ENCODE measurements at places on chromosomes 5 and 9.
A peak's percentile ranks its signal among the peaks of the same experiment; 100 is the strongest.

DNA sequence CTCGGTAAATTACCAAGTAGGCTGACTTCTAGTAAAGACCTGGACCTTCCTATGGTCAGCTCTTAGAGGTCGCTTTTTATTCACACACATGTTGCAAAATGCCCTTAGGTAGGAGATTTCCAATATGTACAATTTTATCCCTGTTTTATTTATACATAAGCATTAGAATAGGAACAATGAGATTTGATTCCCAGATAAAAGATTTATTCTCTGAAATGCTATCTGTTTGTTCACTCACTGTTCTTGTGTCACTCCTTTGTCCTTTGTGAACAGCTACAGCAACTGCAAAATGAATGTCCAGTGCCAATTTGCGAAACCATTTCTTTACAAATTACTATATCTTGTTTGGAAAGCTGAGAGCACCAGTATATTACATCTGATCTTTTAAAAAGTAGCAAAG is 991.5 kb upstream of the TYRP1 start:
- DNase-seq = no peak

- DNase-seq = no peak
Observed at GRCh38 chr5:175235251-175235960, 208.6 kb downstream of the DRD1 start.

DNA sequence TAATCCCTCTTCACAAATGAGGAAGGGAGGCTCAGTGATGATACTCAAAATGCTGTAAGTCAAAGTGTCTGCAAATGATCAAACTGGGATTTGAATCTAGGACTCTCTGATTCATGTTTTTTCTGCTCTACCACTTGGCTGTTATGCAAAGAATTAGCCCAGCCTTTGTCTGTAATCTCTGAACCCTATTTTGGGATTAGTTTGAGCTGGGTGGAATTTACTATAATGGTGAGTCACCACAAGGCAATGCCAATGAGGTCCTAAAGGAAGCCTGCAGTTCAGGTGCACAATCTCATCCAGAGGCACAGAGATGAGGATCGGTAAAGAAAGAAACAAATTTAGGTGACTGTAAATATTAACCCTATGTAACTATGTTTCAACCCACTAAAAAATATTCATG is 29.2 kb downstream of the RFK start:
- DNase-seq = no peak

- DNase-seq = no peak
Observed at GRCh38 chr9:20486552-20486951, 135.7 kb downstream of the MLLT3 start.

- DNase-seq = no peak
Observed at GRCh38 chr5:40672425-40672824, 7.3 kb upstream of the PTGER4 start.

GRCh38 chr5:174911118-174911517 is 186.7 kb downstream of the MSX2 start:
- DNase-seq = no peak

DNA sequence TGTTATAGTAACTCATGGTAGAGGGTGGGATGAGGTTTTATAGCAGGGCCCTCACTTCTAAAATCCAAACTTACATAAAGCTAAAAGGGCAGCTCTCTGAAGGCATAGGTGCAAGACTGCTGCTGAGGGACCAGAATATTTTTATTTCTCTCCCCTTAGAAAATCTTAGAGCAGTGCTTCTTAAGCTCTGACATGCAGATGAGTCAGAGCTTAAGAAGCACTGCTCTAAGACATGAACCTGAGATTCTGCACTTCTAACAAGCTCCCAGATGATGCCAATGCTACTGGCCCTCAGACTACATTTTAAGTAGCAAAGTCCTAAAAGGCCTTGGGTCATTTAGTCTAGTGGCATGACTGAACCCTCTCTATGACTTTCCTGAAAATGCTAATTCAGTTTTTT is 97.6 kb upstream of the SPRY4 start:
- no peak for DNase-seq

DNA sequence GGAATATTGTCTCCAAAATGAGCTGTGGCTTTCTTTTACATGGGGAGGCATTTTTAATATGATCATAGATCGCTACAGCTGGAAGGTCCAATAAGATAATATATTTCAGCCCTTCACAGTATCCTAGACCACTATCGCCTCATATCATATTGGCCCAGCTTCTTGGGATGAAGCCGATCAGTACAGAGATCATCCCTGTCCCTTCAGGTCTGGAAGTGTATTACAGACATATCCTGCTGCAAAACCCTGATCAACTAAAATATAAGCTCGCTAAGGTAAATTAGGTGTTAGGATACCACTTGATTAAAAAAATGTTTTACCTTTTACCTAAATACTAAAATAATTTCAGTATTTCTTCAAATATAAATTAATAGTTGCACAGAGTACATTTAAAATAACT is 41.7 kb downstream of the JAKMIP2 start:
- no peak for DNase-seq

DNA sequence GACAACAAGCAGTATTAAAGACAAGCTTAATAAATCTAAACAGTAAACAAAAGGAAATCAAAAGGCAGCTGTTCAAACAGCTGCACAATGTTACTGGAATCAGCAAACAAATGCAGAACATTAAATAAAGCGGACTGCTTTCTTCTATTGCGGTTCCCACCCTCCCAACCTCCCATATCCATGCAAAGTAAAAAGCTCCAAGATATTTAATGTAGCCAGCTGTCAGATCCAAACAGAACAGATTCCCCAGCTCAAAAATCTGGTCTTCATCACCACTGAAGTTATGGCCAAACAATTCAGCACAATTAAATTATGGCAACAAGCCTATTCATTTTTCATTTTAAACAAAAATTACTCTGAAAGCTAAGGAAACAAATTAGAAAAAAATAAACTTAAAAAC is 75.9 kb downstream of the SLC38A9 start:
- peak; percentile 64 for DNase-seq

- DNase-seq = no peak
Observed at GRCh38 chr9:126616521-126616976, 2.8 kb downstream of the LMX1B start.

GRCh38 chr5:82534986-82535385 is 256.8 kb upstream of the RPS23 start:
- DNase-seq = no peak

DNA sequence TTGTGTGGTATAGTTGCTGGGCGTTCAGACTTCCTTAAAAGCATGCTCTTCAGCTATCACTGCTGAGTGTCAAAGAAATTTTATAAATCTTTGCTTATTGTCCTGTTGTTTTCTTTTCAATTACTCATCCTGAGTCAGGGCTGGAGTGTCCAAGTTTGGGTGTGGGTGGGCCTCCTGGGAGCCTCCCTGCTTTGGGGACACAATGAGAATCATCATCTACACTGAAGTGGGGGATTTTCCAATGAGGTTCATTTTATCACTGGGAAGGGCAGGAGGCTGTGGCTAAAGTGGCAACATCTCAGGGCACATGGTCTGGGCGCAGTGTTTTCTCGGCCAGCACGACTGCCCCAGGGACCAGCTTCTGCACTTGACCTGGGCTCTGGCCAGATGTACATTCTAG is 19.5 kb downstream of the GFPT2 start:
- no peak for DNase-seq

DNA sequence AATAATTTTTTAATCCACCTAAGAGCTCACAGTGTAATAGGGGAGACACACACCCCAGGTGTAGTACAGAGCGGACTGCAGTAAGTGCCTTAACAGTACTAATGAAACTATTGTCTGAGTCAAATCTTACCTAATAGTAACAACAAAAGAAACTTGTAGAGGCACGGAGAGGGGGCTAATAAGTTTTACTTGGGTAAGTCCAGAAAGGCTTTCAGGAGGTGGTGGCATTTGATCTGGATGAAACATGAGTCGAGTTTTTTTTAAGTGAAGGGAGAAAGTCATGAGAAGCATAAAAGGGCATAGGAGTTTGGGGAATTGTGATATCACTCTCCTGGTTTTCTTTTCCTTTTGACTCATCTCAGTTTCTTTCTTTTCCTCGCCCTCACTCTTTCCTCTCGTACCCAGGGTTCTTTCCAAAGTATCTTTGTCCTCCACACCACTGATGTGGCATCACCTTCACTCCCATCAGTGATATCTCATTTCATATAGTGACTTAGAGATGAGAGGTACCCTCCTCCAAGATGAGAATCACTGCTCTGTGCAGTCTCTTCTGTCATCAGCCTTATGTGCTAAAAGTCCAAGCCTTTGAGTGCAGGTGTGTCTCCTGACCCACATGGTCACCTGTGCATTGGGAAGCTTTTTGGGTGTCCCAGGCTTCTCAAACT is 2.0 kb downstream of the CTNNA1 start:
- DNase-seq = no peak

DNA sequence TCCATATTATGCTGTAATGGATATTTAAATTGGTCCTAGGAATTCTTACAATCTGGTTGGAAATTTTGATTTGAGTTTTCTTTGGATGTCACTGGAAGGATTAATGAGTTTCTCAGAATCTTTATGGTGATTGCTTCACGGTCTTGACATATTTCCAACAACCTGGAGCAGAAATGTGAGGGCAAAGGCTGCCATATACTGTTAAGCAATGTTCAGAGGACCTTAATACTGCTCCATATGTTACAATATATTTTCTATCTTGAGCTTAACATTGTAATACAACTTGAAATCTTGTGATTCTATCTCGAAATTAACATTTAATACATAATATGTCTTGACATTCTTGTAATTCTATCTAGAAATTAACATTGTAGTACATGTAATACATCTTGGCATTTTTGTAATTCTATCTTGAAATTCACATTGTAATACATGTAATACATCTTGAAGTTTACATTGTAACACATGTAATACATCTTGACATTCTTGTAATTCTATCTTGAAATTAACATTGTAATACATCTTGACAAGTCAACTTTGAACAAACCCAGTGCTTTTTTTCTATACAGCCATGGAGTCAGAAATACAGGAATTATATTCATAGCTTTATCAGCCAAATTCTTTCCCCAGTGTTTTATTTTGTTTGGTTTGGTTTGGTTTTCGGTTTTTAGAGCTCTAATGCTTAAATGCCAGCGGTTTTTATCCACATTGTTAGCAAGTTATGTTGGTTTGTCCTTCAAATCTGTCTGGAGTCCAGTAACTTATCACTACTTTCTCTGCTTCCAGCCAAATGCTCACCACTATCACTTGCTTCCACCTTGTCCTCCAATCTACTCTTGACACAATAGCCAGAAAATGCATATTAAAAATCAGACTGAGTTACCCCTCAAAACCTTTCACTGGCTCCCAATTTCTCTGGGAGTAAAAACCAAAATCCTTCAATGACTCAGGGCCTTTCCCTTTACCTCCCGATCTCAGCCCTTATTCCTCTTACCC is 3.0 kb upstream of the TUT7 start:
- DNase-seq = no peak

- no peak for DNase-seq
Observed at GRCh38 chr9:32706725-32707100, 71.2 kb upstream of the TAF1L start.

DNA sequence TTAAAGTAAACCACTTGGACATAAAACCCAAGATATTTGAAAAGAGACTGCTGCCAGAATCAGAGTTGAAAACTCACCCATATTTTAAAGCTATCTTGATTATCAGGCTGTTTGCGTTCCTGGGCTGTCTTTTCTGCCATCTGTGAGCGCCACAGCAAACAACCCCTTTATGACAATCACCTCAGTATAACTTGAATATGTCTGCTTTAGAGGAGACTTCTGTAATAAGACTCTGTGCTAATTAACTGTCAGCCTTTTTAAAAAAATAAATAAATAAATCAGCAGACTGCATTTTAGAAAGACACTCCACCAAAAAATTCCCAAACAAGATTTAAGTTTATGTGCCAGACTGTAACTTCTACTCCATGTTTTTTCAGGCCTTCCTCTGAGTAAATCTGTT is 375.7 kb upstream of the CCNH start:
- no peak for DNase-seq

GRCh38 chr5:178232124-178232919 is at the start of gene PHYKPL:
Gene PHYKPL (minus strand): TSS chr5:178232802. CDS start chr5:178232550, 252 bp downstream.
- peak; percentile 49 for DNase-seq

- DNase-seq = peak; percentile 78
Observed at GRCh38 chr9:108813951-108814601, 41.7 kb downstream of the ACTL7B start.

DNA sequence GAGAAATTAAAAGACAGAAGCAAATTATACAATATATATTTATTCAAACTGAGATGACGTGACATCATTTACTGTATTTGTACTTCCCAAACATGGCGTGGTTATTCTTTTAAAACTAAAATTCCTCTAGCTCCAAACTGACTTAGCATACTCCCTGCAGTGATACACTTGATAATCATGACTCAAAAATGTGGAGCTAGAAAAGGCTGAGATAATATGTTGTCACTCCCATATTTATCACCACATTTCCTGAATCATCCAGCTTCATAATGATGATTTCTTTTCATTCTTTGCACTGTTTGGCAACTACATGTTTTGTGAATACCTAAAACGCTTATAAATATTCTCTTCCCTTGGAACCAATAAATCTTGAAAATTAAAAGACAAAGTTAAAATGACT is 341.0 kb downstream of the EBF1 start:
- DNase-seq = no peak

DNA sequence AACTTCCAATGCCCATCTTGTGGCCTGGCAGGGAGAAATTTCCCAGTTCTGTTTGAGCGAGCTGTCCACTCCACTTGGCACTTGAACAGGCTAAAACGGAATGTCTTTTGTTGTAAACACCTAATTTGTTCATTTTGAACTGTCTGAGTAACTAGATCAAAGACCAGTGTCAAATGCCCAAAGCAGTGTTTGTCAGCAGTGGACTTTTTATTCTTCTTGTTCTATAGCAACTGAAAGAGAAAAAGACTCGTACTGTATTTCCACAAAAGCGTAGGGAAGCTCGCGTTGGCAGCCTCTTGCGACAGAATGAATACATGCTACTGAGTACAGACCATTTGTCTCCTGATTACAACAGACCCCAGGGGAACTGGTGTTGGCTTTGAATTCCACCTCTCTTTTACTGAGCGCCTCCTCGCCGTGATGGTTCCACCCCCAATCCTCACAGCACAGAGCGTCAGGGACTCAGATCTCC is 601.8 kb upstream of the ZNF608 start:
- DNase-seq = no peak

- no peak for DNase-seq
Observed at GRCh38 chr5:35324679-35325078, 94.4 kb upstream of the PRLR start.

DNA sequence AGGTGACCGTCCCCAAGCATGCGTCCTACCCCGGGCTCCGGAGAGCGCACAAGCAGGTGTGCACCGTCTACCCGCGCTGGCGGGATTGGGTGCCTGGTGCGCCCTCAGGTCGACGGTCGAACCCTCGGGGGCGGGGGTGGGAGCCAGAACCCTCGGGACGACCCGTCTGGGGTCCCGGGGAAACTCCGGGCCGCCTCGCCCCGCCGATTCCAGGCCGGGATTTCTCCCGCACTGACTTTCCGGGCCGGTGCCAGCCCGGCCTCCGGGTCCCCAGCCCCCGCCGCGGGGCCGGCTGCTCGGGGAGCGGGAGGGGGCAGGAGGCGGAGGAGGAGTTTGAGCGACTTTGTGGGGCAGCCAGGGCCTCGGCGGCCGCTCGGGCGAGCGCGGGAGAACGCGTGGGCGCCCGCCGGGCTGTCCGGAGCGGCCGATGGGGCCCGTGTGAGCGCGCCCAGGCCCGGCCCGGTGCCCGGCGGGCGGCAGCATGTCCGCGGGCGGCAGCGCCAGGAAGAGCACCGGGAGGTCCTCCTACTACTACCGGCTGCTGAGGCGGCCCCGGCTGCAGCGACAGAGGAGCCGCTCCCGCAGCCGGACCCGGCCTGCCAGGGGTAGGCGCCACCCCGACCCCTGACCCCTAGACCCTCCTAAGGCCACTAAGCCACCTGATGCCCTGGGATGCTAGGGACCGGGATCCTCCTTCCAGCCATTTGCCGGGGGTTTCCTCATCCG is at the start of gene DAB2IP:
TSS of gene DAB2IP (plus strand) at position 340 of the 726 bp plus-strand sequence. CDS start at position 482, 142 bp downstream.
- DNase-seq = peak; percentile 25

- no peak for DNase-seq
Observed at GRCh38 chr9:95351051-95351450, 33.5 kb upstream of the FANCC start.

Measured in NCI-H2029 (cell line).